NB4 (cell line): ENCODE measurements at places on chromosomes 2 and 18.

- DNase-seq: no peak
These were observed 126.3 kb downstream of the SCG2 start for GRCh38 chr2:223475901-223476300.

DNA sequence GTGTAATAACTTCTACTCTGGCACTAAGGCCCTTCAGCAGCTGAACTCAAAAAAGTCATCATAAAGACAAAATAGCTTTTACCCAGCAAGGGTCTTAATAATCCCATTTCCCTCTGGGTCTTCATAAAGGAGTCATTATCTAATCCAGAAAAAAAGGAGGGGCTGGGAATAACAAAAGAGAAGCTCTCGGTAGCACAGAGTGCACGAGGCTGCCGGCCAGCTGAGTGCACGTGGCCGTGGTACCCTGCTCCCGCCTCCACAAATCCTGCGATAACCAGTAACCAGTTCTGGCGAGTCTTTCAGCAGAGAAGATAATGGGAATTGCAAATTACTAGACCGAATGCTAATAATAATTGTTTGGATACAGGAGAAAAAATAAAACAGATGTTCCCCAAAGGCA is 7.5 kb downstream of the NRP2 start:
- DNase-seq: no peak

- no peak for DNase-seq
These were observed 370.4 kb downstream of the SOCS6 start for GRCh38 chr18:70659036-70659925.

GRCh38 chr2:73283545-73284295 is 558 bp downstream of the FBXO41 start:
- peak; percentile 60 for DNase-seq

- DNase-seq: no peak
These were observed 149.5 kb downstream of the ATP9B start for GRCh38 chr18:79218605-79219190.

GRCh38 chr18:47050468-47050867 is 15.0 kb upstream of the ELOA2 start:
- DNase-seq: peak; percentile 45
